ENCODE measurements at places on chromosomes 5 and 9.

- DNase-seq, result no peak
These were observed 104.1 kb upstream of the BASP1 start for GRCh38 chr5:17113174-17113958.

DNA sequence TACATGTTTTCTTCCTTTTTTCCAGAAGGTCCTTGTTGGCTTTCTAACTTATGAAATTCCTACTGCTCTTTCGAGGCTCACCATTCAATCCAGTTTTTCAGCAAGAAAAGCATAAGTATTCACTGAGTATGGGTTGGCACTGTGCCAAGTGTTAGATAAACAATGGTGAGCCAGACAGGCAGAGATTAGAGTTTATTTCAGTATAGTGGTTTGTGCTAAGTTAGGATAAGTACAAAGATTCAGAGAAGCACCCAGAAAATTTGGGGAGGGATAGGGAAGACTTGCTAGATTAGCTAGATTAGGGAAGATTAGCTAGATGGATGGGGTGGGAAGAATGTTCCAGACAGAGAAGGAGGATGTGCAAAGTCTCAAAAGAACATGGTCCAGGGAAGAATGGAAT lies 122.9 kb downstream of the OXCT1 start:
- DNase-seq, result no peak

DNA sequence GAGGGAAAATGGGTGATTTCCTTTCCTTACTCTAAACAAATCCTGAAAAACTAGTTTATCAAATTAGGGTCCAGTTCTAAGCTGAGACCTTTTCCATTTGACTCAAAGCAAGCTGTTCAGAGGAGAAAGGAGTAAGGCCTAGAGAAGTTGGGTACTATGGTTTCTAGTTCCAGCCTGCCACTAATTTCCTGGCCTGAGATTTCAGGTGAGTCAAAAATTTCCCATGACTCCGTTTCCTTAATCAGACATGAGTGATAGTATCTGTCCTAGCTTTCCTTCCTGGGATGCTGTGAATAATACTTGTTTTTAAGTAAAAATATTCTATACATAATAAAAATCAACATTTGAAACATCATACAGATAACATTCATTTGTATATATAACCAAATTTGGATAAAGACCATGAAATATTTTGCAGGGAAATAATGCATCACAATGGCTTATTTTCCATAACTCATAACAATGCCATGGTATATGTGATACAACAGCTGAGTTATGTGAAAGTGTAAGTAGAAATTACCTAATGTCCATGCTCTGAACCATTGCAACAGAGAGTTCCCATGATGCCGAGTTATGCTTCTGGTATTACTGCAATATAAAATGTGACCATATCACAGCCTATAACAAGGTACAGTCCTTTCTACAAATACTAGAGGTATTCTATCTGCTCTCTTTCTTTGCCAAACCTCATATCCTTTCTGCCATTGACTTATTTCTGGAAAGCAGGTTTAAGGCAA lies 142.7 kb downstream of the MLLT3 start:
- no peak for DNase-seq

GRCh38 chr9:38431116-38431515 lies 6.9 kb upstream of the IGFBPL1 start:
- no peak for DNase-seq

DNA sequence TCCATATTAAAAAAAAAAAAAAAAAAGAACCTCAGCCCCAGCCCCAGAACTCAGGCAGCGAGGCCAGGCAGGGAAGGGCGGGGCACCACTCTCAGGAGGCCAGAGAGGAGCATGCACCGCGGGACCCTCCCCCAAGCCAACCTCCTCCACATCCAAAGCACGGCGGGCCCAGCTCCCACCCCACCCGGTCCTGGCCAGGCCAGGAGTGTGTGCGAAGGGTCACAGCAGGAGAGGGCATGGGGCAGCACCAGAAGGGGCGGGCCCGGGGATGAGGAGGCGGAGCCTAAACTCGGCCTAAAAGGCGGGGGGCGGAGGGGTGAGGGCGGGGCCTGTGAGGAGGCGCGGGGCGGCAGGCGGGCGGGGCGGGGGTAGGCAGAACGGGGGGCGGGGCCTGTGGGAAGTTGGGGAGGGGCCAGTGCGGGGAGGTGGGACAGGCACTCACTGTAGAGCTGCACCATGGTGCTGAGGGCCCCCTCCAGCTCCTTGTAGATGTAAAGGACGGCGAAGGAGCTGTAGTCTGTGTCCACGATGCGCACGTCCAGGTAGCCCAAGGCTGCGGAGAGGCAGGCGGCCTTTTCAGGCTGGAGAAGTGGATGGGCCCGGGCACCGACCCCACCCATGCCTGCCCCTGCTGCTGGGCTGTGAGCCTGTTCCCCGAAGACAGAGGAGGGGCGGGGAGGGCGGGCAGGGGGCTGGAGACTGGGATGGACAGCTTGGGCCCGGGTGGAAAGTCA lies 1.2 kb downstream of the LCN15 start:
- DNase-seq, result no peak

All from stimulated activated CD8-positive, alpha-beta memory T cell treated with anti-CD3 and anti-CD28 coated beads, Interleukin-7, amount 100 ng/mL, for 1 hour (primary cell).